ENCODE measurements at places on chromosomes 7 and 10.
A peak's percentile ranks its signal among the peaks of the same experiment; 100 is the strongest.

GRCh38 chr10:104099269-104099668 is 13.6 kb upstream of the COL17A1 start:
- peak; percentile 4 for DNase-seq

DNA sequence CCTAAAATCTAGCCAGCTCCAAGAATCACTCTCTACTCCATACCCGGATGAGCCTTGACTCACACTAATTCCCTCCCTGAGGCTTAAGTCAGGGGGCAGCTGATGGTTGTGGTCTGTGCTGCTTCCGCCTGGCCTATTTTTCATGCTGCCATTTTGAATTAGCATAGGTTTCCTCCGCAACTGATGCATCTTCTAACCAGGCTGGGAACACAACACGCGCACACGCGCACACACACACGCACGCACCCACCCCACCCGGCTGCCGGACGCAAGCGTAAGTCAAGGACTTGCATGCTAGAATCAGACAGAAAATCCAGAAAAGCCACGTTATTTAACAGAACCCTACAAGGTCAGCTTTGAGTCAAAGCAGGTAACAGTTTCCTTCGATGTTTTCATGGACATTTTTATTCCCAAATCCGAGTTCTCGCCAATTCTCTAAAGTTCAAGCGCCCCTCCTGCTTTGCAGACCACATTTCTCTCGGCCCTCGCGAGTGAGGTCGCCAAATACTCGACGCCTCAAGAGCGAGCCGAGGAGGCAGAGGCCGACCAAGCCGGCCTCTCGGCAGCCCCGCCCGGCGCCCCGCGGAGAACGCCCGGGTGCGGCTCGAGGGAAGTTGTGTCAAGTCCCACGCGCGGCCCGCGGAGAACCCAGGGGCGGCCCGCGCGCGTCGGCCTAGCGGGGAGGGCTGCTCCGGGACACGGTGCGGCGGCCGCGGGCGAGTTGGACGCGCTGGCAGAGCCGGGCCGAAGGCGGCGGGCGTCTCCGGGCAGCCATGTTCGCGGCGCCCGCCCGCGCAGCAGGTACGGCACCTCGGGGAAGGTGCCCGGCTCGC is 961 bp downstream of the SCRN1 start:
- peak; percentile 78 for DNase-seq

- no peak for DNase-seq
These were observed 144.9 kb downstream of the SH3PXD2A start for GRCh38 chr10:103710490-103710889.

- DNase-seq, result no peak
These were observed 327.8 kb downstream of the WDR11 start for GRCh38 chr10:121179006-121179405.

GRCh38 chr7:30866939-30867338 is 44.7 kb upstream of the AQP1 start:
- DNase-seq, result no peak

DNA sequence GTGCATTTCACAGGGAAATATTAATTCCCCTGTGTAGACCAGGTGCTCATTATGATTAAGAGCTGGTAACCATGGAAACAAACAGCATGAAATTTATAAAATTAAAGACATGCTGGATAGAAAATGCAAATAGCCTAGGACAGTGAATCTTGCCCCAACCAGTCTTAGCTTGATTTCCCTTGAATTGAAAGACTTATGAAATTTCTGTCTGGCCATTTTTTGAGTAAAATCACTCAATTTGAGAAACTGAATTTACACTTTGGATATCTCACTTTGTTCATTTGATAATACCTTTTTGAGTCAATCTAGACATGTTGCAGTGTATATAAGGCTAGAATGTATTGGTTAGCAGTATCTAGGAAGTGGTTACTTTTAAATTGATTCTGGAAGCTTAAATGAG is 4.4 kb upstream of the SMIM30 start:
- DNase-seq, result no peak
